ENCODE measurements at places on chromosomes 16 and 17. TPM values are rescaled to one million over a fixed set of nuclear protein-coding genes. Genes with fewer than 3 reads are reported as not detected.

KRTAP4-1 gene
- not detected for total RNA-seq

CUEDC1 gene
- total RNA-seq, result 16.3 TPM

PRR35 gene
- total RNA-seq, result not detected

SULT1A3 gene
- 7.6 TPM for total RNA-seq

KDM8 gene
- 4.8 TPM for total RNA-seq

HSD17B2 gene
- 0.33 TPM for total RNA-seq

FBXO31 gene
- 24.0 TPM for total RNA-seq
